ENCODE measurements at places on chromosomes 11 and 22.

DNA sequence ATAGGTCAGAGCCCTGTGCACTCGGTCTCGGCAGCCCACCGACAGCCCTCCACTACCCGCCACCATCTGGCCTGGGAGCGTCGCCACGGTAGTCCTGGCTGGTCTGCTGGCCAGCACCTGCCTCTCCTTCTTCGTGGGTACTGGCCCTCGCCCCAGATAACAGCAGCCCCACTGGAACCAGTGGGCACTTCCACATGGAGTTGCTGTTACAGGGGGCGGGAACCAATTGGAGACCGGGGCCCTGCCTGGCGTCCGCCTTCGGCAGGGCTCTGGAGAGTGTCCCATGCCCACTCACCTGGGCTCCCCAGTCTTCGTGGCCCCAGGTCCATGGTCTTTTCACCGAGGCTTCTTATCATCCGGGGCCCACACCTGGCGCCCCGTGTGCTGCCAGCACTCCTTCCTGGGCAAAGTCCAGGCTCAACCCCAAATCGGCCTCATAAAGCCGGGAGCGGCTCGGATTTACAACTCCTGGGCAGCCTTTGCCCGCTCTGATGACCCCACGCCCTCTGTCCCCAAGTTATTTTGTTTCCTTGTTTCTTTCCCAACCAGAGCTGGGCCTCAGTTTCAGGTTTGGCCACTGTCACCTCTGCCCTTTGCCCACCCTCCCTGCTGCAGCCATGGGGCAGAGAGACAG lies 12.9 kb upstream of the EHD1 start:
- DNase-seq, result no peak

GRCh38 chr11:69274531-69275016 lies 19.4 kb upstream of the MYEOV start:
- no peak for DNase-seq

GRCh38 chr11:94786264-94787126 lies 18.3 kb downstream of the AMOTL1 start:
- no peak for DNase-seq

DNA sequence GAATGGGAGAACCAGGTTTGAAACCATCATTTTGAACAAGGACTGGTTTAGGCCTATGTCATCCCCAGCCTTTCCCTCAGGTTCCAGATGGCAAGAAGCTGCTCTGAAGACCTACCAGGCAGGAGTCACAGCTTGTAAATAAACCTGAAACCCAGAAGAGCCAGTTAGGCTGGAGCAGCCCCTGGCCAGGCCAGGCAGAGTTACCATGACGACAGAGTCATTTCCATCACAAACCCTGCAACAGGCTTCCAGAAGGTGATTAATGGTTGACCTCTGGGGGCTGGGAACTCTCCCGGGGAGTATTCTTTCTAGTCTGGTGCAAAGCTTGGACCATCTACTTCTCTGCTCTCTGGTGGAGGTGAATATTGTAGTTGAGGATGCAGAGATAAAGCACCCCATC lies 164.1 kb upstream of the NCAM1 start:
- DNase-seq, result no peak

- DNase-seq, result no peak
Observed at GRCh38 chr11:1845561-1846452, 7.0 kb downstream of the TNNI2 start.

GRCh38 chr22:37182949-37183245 lies 5.2 kb downstream of the C1QTNF6 start:
- no peak for DNase-seq

GRCh38 chr11:98300719-98301118 lies 720.0 kb upstream of the CNTN5 start:
- DNase-seq, result no peak
